ENCODE measurements at places on chromosomes 1 and 21.

DNA sequence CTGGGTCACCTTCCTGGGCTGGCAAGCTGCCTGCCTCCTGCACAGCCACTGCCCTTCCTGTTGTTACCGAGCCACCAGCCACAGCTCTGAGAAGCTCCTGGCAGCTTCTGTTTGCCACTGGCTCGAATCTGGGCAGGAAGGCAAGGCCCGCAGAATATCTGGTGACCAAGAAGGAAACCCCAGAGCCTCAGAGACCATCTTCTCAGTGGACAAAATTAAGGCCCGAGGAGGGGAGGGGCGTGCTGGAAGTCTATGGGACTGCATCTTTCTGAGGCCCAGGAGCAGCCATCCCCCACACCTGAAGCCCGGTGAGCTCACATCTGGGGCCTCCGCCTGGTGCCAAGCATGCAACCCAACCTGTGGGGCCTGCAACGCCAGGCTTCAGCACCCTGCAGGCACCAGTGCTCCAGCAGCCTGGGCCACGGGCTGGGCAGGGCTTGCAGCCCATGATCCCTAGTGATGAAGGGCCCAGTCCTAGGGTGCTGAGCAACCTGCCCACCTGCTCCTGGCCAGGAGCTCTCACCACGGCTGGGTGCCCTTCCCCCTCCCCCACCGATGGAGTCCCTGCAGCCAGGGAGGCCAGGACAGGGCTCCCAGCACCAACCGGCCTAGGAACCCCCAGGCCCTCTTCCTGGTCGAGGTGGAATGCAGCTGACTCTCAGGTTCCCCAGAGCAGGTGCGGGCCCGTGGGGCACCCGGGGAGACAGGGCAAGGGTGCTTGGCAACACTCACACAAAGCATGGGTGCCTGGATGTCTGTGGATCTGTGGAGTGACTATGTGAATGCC, 879 bp downstream of the CPTP start:
- DNase-seq = no peak

DNA sequence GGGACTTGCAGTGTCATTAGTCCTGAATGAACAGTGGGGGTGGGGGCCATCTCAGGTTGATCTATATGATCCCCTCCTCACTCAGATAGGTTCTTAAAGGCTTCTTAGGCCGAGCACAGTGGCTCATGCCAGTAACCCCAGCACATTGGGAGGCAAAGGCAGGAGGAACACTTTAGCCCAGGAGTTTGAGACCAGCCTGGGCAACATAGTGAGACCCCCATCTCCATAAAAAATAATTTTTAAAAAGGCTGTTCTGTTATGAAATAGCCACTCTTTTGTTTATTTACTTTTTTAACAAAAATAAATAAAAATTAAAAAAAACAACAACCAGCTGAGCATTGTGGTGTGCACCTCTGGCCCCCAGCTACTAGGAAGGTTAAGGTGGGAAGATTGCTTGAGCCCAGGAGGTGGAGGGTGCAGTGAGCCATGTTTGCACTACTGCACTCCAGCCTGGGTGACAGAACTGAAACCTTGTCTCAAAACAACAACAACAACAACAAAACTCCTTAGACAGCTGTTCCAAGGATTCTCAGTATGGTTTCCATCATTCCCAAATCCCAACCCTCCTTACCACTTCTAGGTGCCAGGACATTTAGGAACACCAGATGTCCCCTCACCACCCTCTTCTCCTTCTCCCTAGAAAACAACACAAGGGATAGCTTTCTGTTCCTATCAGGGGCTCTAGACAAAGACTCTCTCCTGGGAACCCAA, 2.0 kb upstream of the TRAPPC3 start:
- no peak for DNase-seq

DNA sequence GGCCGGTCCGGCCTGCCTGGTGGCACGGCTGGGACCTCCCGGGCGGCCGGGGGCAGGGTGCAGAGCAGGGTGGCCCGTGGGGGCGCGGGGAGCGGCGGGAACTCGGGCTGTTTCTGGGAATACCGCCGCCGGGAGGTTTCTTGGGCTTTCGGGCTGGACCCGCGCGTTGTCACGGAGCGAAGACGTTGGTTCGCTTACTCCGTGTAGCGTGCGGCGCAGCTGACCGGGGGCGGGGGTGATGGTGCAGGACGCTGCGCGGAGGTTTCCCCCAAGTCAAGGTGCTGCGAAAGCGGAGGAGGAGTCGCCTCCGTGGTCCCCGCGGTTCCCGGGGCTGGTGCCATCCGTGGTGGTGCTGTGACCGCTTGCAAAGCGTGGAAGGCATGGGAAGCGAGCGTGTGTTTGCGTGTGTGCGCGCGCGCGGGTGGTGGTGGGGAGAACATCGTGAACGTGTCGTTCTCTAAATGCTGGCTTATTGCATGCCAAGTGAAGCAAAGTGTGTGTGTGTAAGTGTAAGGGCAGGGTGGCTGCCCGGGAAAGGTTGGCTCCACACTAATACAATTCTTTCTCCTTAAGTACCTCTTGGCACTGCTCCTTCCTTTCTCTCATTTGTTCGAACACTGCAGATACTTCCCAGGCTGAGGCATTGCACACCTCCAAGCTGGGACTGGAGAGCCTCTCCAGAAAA, 1.1 kb downstream of the RYR2 start:
- no peak for DNase-seq

DNA sequence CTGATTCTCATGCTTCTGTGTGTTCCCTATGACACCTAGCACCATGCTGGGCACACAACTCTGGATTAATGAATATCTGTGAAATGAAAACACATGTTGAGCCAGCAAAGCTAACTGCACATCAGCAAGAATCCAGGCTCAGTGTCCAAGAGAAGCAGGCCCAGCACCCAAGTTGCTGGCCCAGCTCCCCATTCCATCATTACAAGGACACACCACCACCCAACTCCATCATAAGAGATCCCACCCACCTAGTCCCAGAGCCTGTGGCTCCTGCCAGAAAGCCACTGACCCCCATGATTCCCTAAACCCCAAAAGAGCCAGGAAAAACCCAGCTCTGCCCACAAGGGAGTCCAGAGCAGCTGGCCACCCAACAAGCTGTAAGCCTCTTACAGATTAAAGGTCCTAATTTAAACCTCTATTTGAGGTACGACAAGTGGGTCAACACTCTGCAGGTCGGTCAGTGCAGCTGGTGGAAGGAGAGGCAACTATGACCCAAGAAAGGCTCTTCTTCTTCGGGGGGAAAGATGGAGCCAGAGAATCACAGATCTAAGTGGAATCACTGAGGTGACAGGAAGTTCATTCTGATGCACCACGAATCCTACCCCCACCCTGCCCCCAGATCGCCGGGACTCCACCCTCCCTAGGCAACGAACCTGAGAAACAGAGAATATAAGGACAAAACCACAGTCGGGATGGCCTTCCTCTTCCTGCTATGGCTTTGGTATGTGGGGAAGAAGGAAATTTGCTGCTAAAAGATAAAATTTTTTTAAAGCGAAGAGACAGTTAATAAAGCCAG, 58.2 kb downstream of the CD34 start:
- DNase-seq = no peak

- DNase-seq = no peak
These were observed 761 bp upstream of the UBE2J2 start for GRCh38 chr1:1274299-1274930.

GRCh38 chr1:110627764-110628163, 21.6 kb upstream of the KCNA2 start:
- no peak for DNase-seq

GRCh38 chr21:40118527-40118926, 251.3 kb downstream of the PCP4 start:
- no peak for DNase-seq

DNA sequence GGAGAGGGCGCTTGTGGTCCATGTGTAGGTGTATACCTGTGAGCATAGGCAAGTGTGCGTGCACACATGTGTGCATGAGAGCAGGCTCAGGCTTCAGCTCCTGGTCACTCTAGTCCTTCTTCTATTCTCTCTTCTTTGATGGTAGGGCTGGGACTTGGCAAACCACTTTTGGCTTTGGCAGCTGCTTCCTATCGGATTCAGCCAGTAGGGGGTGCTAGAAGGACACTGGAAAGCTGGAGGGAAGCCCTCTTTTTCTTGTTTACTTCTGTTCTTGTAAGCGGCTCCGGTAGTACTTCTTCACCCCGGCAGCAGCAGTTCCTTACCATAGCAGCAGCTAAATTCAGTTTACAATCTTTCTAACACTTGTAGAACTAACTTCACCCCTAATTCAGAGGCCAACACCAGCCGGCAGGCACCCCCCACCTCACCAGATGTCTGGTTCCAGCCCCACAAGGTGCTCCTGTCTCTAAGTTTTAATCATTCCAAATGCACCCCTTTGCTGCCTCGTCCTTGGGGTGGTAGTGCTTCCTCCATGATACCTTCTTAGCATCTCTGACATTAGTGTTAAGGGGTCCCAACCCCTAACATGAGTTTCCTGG, 25.1 kb downstream of the NENF start:
- DNase-seq = peak; percentile 64

DNA sequence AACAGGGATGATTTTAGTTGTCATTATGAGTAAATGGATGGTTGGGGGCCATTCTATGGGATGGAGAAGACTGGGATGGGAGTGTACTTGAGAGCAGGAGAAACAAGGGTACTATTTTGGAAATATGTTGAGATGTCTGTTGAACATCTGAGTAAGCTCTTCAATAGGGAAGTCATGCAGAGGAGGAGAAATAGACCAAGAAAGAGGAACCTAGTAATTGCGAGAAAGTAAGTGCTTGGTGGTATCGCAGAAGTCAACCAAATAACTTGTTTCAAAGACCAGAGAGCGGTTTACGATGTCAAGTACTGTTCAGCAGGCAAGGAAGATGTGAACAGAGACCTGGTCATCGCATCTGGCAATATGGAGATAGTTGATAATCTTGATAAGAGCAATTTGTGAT, 22.4 kb upstream of the CHRM3 start:
- DNase-seq = no peak

DNA sequence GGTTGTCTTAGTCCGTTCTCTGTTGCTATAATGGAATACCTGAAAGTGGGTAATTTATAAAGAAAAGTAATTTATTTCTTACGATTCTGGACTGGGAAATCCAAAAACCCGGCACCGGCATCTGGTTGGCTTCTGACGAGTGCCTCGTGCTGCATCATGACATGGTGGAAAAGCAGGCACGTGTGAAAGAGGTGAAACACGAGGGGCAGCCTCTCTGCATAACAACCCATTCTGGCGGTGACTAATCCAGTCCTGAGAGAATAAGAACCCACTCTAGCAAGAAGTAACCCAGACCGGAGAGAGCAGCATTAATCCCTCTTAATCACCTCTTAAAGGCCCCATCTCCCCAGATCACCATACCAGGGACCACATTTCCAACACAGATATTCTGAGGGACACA, 2.7 kb upstream of the EDEM3 start:
- no peak for DNase-seq

DNA sequence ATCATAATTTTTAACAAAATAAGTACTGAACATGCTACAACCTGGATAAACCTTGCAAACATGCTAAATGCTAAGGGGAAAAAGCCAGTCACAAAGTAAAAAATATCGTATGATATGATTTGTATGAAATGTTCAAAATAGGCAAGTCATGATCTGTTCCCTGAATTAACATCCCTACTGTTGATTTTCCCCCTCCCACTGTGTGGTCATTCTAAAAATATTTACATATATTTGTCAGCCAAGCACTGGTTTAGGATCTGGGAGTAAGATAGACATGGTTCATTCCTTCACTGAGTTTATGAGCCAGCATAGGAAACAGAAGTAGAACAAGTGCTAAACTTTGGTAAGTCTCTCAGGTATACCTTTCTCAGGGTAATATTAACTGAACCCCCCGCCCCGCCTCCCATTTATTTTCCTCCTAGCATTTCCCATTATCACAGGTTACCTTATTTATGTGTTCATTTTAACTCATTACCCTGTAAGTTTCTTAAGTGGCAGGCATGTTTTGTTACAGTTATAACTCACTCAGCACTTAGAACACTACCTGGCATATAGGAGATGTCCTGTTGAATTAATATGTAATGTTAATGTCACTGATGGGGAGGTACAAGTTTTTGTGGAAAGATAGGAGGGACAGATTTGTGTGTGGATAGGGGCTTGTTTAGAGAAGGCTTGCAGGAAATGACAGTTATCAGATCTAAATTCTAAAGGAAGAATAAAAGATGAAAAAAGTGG, 12.3 kb downstream of the UQCRH start:
- no peak for DNase-seq

GRCh38 chr1:46171871-46172270, 3.0 kb upstream of the TSPAN1 start:
- no peak for DNase-seq

DNA sequence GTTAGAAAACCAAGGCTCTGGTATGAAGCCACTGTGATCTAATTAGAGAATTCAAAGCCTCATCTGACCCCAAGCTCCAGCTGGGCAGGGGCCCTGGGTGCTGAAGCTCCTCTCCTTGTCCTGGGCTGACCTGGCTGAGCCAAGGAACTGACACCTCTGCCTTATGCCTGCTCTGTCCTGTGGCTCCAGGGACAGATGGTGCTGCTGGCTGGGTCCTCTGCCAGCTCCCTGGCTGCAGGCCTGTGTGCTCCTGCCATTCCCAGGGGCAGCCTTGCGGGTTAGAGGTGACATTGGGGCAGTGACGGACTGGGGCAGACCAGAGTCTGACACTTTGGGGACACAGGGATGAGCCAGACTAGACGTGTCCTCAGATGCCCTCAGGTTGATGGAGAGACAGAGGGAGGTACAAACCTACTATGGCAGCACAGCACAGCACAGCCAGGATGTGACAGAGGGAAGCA, 11.8 kb downstream of the ACOT11 start:
- DNase-seq = no peak

DNA sequence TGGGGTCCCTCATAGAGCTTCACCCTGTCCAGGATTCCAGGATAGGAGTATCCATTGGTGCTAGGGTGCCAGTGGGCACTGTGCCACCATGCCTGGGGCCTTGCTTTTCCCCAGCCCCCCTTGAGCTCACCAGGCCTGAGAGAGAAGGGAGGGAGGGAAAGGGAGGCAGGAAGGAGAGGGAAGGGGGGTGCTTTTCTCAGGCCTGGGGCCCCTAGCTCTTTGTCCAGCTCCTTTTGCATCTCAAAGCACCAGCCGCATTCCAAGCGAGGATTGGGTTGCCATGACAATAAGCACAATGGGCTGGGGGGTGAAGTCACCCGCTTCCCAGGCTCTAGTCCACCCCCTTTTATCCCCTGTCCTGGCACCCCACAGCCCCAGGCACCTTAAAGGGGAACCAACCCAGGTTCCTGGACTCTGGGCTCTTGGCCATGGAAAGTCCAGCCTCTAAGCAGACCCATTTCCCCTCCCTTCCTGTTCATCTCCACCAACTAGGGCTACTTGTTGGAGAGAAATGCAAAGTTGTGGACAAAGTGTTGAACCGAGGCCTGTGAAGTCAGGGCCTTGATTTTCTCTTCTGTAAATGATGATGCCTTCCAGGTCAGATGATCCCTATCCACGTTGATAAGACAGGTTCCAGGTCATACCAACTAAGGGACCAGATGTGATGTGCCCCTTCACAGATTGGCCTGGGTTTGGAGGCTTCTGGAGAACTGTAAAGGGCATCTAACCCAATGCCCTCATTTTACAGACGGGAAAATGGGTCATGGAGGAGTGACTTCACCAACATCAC, 11.4 kb downstream of the THBS3 start:
- no peak for DNase-seq
